ENCODE measurements at places on chromosomes 5 and 9. TPM values are rescaled to one million over a fixed set of nuclear protein-coding genes. Genes with fewer than 3 reads are reported as not detected.
A peak's percentile ranks its signal among the peaks of the same experiment; 100 is the strongest.

GRCh38 chr5:115289104-115289503 lies 7.3 kb downstream of the CCDC112 start:
- DNase-seq = no peak

DNA sequence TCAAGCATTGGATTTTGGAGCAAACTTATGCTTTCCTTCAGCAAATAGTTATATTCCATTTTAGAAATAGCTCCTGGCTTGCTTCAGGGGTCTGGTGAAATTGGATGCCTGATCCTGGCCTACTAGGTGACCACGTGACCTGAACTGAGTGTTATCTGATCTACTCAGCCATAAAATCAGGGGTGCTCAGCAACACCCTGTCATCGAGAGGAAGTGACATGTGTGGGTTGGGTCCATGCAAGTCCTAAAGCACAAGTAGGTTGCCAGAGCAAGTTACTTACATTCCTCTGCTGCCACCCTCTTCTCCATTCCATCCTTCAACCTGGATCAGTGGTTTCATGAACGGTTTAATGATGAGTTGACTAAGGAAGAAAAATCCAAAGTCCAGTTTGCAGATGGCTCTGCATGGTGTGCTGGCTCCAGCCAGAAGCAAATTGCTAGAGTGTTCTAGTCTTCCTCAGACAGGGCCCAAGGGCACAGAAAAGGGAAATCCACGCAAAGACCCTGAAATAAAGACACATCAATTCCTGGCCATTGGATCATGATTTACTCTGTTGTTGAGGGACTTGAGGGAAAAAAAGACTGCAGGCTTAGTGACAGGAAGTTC lies 2.8 kb upstream of the FAM193B start:
- DNase-seq = no peak

- DNase-seq = no peak
Measured at GRCh38 chr5:114407783-114408182, 45.9 kb downstream of the KCNN2 start.

- no peak for DNase-seq
Measured at GRCh38 chr9:100426189-100426529, 784 bp upstream of the MSANTD3 start.

- DNase-seq = peak; percentile 3
Measured at GRCh38 chr9:84140535-84141101, 160.0 kb downstream of the RMI1 start.

DNA sequence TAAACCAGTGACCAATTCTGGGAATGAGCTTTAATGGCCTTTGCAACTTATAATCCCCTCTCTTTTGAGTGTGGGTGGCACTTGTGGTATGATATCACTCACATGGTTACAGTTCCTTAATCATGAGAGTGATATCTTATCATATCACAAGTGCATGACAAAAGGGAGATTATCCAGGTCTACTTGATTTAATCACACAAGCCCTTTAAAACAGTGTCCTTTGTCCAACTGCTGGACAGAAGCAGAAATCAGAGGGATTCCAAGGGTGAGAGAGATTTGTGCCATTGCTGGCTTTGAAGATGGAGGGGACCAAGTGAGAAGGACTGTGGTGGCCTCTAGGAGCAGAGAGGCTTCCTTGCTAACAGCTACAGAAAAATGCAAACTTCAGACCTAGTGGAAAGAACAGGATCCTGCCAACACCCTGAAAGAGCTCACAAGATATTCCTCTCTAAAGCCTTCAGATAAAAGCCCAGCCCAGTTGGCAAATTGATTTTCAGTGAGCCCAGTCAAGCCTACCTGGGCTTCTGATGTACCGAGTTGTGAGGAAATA lies 279.0 kb upstream of the TLE4 start:
- DNase-seq = no peak

DNA sequence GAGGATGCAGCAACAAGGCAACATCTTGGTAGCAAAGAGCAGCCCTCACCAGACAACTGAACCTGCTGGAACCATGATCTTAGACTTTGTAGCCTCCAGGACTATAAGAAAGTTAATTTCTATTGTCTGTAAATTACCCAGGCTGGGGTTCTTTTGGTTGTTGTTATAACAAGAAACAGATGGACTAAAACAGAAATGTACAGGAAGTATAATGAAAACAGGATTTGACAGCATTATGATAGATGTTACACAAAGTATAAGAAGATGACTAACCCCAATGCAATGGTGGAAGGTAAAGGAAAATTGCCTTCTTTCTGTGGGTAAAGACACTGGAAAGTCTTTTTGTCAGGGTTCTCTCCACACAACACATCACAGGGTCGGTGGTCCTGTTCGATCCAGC lies 204.2 kb downstream of the SGCD start:
- DNase-seq = no peak

DNA sequence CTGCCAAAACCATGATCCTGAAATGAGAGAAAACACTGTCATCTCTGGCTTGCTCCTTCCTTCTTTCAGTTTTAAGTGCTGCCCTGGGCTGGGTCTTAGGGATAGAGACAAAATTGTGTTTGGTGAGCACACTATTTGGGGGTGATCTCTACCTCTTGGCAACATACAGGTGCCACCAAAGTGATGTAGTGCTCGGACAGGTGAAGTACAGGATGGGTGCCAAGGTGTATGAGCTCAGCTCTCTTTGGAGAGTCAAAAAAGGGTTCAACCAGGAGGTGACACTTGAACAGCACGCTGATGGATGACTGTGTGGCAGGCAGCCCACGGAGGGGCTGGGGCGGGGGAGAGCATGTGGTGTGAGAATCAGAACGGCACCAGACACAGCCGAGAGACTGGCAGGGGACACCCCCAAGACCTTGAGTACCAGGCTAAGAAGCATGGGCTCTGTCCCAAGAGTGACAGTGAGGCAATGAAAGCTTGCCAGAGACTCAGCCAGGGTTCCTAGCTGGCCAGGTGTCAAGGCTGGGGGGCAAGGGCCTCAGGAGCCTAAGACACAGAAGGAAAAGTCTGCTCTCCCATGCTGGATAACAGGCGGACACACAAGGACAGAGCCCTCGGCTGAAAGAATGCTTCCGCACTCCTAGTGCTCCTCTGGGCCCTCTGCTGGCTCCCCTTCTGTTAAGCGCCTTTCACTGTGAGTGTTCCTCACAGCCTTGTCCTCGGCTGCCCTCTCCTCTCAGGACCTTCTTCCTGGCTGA lies 2.5 kb downstream of the NHP2 start:
- no peak for DNase-seq

- no peak for DNase-seq
Measured at GRCh38 chr9:14961372-14962068, 51.3 kb upstream of the FREM1 start.

- no peak for DNase-seq
Measured at GRCh38 chr5:155564541-155564940, 551.0 kb downstream of the KIF4B start.

GRCh38 chr9:111068771-111069170 lies 30.5 kb upstream of the LPAR1 start:
- no peak for DNase-seq

DNA sequence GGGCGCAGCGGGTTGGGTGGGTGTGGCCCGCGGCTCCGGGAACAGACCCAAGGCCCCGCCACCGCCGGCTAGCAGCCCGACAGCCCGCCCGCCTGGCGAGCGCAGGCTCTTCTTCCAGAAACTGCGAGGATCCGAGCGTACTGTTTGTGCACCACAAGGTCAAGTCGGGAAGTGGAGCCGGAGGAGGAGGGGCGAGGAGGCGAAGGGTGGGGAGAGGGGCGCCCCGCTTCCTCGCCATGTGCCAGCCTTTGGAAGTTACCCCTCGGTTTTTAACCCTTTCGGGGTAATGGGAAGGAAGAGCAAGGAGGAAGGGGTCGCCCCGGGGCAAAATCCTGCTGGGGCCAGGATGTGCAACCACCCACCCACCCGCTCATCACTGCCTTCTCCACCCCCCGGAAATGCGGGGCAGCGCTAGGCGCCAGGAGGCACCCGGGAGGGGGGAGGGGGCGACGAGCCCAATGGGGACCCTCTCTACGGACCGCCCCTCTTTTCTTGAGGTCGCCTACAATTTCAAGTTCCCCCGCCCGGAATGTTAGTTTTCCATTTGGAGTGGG lies 1.1 kb upstream of the JADE2 start:
- DNase-seq = peak; percentile 69

Gene SLC25A2
- total RNA-seq = 0.35 TPM

Gene GFI1B
- total RNA-seq = not detected

Gene KIF24
- total RNA-seq = 6.0 TPM

Gene HMHB1
- total RNA-seq = not detected
